SK-N-DZ (cell line): ENCODE measurements at places on chromosomes 2 and 18.
A peak's percentile ranks its signal among the peaks of the same experiment; 100 is the strongest.

DNA sequence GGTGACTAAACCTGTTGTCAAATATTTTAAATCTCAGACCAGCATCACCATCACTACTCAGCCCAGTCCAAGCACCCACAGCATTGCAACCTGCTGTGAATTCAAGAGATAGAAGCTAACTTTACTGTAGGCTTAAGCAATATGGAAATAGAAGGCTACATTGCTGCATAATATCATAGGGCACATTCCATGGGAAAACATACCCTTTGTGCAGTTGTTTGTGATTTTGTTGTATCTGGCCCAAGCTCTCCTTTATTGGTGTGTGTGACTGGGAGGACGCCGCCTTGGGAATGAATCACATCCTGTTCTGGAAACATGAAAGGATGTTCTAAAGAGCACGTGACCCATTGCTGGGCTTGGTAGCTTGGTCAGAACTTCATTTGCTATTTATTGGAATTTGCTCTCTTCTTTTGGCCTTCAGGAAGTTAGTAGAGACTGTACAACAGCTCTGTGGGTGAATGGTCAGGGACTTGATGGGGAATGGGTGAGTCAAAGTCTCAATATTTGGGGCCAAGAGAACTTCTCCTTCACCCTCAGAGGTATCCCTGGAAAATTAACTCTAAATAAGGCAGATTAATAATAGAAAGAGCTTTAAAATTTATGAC lies 106.8 kb upstream of the SERPINE2 start:
- no peak for DNase-seq

GRCh38 chr2:228507870-228508269 lies 326.4 kb upstream of the SPHKAP start:
- DNase-seq, result no peak

GRCh38 chr2:68040078-68040477 lies 22.7 kb downstream of the C1D start:
- no peak for DNase-seq

GRCh38 chr2:236344446-236344845 lies 80.2 kb upstream of the ASB18 start:
- no peak for DNase-seq

DNA sequence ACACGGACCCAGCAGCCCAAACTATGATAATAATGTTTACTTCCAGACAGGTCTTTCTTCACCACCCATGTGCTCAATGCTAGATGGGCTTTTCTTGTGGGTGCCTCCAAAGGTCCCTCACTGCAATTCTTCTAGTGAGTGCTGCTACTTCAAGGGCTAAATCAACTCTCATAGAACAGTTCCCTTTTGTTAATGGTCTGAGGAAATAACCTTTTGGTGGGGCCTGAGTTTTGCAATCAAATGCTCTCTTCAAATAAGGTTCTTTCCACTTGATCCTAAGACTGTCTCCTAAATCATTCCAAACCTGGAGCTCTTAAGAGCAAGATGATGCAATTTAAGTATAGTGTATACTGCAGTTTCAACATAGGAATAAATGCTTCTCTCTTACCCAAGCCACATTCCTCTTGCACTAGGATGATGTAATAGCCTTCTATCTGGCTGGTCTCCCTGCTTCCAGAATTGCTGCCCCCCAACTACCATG lies 6.0 kb downstream of the NEMP2 start:
- DNase-seq, result no peak

DNA sequence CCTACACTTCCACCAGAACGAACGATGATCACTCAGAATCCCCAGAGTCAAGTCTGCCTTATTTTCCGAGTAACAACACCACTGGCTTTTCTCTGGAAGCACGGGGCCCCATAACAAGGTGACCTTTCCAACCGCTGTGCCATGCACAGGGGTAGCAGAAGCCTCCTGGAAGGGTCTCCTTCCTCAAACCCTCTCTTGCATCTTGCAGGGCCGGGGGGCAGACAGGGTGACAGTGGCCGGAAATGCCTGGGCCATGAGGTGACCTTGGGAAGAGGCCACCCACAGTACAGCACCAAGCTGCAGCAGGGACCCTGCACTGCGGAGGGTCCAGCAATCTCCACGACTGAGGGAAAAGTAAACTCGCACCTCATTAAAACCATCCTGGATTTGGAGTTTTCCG lies 108.5 kb downstream of the PXDN start:
- DNase-seq, result no peak

DNA sequence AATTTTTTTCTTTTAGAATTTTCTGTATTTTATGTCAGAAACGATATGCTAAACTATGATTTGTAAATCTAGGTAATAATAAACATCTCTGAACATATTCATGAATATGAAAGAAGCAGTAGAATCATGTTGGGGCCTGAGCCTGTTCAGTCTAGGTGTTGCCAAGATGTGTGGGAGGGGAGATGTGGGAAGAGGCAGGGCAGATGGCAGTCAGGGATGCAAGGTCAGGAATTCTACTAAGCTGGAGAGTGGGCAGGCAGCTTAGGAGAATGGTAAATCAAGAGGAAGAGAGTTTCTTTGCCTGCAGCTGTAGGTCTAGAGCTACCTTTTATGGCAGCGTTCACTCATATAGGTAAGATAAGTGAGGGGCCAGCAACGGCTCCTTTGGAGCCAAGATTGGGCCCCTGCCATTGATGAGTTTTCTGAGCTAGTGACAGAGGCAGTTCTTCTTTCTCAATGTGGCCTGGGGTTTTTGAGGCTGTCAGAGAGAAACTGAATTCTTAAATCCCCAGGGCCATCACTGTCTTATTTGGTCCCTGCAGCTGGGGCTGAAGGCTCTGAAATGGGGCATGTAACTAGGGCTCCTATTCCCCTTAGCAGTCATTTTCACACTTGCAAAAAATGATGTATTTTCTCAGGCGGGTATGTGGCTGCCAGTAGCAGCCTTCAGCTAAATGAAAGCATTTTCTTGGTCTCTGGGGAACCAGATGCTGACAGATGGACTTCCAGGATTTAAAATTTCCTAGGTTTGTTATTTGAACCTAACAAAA lies 232.8 kb downstream of the PIK3C3 start:
- no peak for DNase-seq

DNA sequence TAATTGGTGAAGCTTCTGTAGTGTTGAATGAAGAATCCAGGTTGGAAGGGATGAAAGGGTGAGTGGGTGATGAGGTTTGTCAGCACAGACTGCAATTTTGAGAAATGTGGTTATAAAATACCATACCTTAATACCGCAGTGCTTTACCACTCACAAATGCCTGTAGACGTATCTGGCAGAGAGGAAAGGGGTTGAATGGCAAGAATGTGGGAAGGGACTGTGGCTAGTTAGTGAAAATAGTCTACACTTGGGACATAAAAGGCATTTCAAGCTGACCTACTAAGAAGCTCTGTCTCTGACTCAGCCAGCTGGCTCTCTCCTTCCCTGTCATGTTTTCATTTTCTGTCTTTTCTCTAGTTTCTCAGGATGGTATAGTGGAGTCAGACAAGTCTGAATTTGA lies 25.1 kb downstream of the CDK15 start:
- DNase-seq, result no peak

DNA sequence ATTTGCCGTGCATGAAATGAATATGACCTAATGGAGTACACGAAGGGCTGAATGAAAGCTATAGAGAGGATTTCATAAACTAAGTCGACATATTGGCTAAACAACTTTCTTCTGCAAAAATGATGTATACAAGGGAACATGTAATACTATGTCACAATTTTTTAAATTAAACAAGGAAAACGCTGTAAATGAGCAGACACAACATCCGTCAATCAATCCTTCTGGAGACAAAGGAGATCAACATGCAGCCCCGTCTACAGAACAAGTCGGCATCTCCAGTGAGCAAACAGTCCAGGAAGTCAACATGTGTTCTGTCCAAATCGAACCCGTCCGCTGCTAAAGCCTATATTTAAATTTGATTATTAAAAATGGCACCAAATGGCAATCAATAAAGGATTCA lies 180.8 kb downstream of the TCF4 start:
- no peak for DNase-seq

GRCh38 chr2:215567504-215567903 lies 131.6 kb upstream of the FN1 start:
- DNase-seq, result no peak

- peak; percentile 93 for DNase-seq
Measured at GRCh38 chr18:75378376-75379315, 48.9 kb downstream of the SMIM21 start.

DNA sequence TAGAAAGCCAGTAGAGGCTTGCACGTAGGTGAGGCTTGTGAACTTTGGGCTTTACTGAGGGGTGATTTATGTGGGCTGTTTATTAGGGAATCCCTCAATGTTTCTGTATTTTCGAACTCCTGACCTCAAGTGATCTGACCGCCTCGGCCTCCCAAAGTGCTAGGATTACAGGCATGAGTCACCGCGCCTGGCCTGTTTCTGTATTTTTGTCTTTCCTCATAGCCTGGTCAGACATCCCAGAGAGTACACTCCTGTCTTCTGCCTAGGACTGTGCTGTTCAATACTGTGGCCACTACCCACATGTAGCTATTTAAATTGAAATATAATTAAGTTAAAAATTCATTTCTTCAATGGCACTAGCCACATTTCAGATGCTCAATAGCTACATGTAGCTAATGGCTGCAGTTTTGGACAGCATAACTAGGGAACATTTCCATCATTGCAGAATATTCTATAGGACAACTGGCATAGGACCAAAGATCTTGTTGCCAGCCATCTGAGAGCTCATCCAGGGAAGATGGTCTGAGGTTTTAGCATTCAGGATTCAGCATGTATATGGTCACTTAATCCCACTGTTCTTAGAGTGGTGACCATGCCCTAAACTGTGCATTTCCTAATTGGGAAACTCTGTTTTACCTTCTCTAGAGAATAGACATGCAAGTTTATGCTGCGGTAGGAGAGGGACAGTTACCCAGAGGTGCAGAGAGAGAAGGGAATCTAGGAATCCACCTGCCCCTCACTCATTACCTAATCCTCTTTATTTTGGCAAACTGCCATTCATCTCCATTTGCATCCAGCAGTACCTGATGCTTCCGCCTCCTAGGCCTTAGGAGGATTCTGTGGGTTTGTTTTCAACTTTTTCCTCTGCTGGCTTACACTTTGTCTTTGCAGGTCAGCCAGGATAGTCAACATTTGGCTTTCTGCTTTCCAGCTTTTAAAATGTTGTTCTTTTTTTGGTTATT lies 64.4 kb downstream of the LCLAT1 start:
- no peak for DNase-seq

DNA sequence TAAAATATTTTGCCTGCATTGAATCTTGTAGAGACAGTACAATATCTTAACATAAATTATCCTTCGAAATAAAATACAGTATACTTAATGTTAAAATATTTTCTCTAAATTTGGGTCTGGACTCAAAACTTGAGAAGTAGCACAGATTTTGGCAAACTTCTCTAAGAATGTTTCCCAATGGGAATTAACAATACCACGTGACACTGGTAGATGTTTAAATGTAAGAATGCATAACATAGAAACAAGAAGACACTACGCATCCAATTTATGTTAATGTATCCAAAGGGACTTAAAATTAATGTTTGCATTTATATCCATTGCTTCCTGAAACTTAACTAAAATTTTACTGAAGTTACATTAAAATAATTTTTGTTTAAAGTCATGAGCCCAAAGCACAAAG lies 1460.9 kb downstream of the LRP1B start:
- DNase-seq, result no peak

DNA sequence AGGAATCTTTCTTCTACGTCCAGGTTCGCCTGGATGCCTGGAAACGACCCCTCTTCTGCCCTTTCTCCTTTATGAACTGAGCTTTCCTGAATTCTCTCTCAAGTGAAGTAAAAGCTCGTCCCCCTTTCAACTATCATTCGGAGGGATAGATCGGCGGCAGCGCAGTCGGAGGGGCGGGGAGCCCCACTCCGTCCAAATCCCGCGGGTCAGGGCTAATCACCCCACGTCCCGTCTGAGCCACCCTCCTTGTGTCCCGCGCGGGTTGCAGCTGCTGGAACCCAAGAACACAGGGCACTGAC lies 367 bp downstream of the FBXO48 start:
- DNase-seq, result no peak

DNA sequence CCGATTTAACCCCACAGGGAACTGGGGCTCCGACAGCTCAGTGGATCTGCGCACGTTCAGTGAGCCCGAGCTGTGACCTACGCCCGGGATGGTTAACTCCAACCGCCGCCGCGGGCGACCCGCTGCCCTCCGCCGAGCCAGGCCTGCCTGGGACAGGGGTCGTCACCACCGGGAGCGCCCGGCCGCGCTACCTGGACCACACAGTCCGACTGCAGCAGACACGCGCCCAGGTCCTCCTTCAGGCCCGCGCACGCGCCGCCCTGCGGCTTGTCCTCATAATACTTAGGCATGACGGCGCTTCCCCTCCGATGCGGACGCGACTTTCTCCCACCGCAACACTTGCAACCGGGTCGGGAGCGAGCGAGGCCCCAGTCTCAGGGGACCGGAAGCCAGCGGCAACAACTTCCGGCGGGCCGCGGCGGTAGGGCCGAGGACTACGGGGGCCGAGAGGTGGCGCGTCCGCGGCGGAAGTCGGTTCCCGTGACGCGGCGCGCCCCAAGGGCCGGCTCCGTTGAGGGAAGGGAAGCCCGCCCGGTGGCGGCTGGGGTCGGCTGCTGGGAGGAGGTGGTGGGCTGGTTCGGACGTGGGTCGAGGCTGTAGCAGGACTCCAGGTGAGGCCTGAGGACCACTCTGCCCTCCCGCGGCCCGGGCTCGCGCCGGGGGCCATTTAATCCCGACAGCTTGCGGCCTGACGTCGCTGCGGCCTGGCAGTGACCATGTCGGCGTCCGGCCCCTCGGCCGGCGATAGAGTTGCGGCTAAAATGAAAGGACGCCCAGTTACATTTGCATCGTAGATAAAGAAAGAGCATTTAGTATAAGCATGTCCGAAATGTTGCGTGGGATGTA lies at the start of the genes COA5 and UNC50:
Gene COA5, minus strand, starts transcription at position 397 of the 846 bp plus-strand sequence. Its CDS starts 107 bp downstream, at position 290.
Gene UNC50, plus strand, starts transcription at position 474 of the 846 bp plus-strand sequence. CDS start 1,171 bp downstream, outside the sequence.
- peak; percentile 87 for DNase-seq

- no peak for DNase-seq
Measured at GRCh38 chr2:97808816-97809215, 95.4 kb downstream of the ZAP70 start.

- no peak for DNase-seq
Measured at GRCh38 chr18:50117863-50118262, 77.1 kb downstream of the MYO5B start.

GRCh38 chr2:200863782-200864175 lies 679 bp downstream of the CLK1 start:
- peak; percentile 26 for DNase-seq

DNA sequence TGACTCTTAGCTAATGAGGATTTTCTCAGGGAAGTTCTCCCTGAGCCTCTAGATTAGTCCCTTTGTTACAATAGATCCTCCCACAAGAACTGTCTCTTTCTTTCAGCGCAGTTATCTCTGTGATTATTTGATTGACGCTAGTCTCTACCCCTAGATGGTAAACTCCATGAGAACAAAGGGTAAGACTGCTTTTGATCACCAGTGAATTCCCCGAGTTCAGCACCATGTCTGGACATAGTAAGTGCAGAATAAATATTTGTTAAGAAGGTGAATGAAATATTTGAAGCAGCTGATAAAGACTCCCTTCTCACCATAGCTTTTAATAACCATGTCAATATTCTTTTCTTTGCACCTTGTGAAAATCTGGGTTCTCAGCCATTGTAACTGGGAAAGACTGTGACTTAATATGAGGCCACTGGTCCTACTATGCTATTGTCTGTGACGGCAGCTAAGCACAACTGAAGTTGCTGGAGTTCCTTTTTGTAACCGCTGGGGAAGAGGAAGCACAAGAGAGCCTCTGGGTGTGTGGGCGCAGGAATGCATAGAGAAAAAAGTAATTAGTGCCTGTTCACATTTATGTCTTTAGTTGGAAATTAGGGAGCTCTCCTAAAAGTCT lies 214.7 kb downstream of the TGIF1 start:
- DNase-seq, result no peak

- DNase-seq, result no peak
Measured at GRCh38 chr2:207825978-207826377, 56.3 kb upstream of the FZD5 start.

GRCh38 chr2:153487448-153487847 lies 8.9 kb upstream of the RPRM start:
- no peak for DNase-seq

GRCh38 chr2:198347349-198347748 lies 543.0 kb downstream of the PLCL1 start:
- no peak for DNase-seq
